ENCODE measurements at places on chromosomes 1 and 21.
A peak's percentile ranks its signal among the peaks of the same experiment; 100 is the strongest.

DNA sequence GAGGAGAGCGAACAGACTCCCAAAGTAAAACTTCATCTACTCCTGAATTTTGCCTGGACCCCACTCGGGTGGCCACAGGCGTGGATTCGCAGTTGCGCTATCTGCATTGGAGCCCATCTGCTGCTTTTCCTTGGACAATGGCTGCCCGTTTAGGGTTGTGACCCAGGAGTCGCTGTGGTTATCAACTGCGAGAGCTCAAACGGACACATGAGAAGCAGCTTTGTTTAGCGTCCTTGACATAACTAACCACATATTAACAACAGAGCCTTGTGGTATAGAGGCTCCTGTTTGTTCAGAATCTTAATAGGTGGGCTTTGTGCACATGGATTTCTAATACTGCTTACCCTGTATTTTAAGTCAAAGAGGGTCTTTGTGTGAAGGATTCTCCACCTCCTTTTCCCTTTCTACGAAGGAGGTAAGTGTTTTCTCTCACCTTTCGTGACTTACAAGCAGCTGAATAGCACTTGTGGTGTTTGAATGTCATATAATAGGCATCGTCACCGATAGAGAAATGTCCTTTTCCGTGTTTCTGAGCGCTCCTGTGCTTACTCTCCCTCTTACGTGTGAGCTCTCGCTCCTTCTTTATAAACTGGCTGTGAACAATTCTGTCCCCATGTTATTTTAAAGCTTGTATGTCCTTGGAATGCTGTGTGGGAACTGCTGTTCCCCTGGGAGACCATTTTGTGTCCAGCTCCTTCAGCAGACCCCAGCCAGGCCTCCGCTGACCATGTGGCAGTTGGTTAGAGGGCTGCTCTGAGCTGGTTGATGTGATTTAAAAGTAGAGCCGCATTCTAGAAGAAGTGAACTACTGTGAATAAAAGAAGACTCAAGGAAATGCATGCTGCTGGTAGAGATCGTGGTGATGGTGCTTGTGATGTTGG lies 441.4 kb downstream of the RPS6KC1 start:
- no peak for DNase-seq

DNA sequence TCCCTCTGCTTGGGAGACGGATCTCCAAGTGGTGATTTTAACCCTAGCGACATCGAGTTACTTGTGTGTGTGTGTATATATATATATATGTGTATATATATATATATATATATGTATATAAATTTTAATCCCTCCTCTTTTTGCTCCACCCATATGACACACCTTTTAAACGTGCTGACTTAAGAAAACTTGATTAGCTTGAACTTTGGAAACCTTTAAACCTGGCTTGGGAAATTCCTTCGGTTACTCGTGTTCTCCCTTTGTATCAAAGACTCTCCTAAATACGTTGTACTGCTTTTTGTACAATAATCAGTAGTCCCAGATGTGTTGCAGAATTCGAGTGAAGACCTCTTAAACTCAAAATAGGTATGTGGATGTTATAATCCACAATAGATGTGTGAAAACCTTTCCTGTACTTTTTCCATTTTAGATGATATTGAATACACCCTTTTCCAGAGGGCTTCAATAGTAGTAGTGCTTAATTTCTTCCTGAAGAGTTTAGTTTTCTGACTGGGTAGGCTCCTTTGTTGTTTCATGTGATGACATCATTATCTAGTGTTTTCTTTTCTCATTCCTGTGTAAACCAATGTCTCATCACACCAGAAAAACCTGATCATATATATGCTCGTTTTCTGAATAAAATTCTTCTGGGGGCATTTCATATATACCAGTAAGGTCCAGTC lies 1.4 kb downstream of the RNF11 start:
- no peak for DNase-seq

DNA sequence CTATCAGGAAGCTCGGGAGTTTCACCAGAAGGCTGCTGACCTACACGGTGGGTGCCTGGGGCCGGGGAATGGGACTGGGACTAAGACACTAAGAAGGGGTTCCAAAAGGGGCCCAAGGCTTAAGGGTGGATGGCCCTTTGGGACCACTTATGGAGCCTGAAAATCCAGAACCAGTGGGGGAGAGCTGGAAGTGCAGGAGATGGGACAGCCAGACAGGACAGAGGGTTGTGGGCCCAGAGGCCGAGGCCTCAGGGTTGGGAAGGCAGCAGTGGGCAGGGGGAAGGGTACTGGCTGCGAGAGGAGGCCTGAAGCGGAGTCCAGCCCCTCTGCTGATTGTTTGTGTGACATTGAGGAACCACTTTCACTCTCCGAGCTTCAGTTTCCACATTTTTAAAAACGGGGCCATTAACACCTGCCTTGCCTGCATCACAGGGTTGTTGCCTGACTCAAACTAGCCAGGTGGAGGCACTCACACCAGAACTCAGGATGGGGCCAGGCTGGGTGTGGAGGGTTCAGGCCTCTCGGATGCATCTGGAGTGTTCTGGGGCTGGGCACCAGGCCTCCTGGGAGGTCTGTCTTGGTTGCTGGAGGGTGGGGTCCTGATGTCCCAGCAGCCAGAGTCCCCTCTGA lies 3.0 kb downstream of the TTC24 start:
- DNase-seq: peak; percentile 43

DNA sequence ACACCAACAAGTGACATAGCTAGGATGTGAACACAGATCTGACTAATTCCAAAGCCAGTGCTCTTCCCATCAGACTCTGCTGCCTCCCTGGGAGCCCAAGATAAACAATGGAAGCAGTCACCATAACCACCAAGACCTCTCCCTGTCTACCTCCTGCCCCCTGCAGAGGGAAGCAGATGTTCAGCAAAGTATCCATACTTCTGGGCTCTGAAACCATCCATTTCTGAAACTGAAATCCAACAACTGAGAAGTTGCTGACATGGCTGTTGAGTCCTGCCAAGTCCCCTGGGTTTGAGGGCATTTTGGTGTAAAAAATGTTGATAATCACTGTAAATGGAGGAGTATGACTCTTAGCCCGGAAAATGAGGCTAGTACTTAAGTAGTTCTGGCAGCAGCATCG lies 102.1 kb downstream of the TYW3 start:
- no peak for DNase-seq

DNA sequence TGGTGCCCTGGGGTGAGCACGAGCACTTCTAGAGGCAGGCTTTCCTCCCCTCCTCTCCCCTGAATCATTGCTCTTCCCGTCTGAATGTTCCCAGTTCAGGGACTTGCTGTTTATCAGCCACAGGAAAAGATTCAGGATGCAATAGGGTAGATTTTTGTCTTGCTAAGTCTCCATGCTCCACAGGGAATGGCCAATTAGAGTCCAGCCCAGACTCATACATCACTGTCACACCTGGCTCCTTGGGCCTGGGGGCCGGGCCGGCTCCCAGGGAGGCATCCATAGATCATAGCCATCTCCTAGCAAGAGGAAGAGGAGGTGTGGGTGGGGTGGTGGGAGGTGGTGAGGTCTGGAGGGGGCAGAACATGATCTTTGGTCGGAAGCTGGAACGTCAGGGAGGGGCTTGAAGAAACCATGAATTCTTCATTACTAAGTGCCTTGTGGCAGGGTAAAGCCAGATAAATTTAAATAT lies 83.4 kb downstream of the LRRN2 start:
- no peak for DNase-seq

DNA sequence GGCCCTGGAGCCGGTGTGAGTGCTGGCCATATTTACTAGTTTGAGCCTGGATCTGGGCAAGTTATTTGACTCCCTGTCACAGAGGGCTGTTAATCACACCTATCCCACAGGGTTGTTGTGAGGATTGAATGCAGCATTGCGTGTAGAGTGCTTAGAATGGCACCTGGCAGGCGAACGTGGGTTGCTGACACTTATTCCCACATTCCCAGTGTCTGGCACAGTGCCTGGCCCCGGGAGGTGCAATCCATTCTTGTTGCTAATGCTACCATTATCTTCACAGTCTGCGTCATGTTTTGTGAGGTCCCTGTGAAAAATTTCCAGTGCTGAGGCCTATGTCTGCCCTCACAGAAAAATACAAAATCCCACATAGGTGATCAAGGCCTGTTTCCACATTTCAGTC lies 66.1 kb downstream of the CD2 start:
- no peak for DNase-seq

GRCh38 chr1:86487131-86487810 lies 18.5 kb downstream of the CLCA1 start:
- no peak for DNase-seq

DNA sequence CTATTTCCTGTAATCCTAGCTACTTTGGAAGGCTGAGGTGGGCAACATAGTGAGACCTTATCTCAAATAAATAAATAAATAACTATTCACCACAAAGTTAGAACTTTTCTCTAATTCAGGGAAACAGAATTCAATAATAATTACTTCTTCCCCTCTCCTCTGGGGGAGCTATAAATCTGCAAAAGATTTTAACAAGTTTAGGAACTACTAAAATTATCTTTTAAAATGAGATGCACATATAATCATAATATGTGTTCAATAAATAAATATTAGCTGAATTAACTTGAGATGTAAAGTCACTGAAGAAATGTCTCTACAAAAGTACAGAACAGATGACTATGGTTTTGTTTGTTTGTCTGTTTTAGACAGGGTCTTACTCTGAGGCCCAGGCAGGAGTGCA lies 14.1 kb downstream of the WDR47 start:
- DNase-seq: no peak

GRCh38 chr1:200526709-200527612 lies 93.6 kb downstream of the KIF14 start:
- no peak for DNase-seq

- peak; percentile 51 for DNase-seq
Measured at GRCh38 chr1:31934706-31935629, 3.2 kb downstream of the PTP4A2 start.

DNA sequence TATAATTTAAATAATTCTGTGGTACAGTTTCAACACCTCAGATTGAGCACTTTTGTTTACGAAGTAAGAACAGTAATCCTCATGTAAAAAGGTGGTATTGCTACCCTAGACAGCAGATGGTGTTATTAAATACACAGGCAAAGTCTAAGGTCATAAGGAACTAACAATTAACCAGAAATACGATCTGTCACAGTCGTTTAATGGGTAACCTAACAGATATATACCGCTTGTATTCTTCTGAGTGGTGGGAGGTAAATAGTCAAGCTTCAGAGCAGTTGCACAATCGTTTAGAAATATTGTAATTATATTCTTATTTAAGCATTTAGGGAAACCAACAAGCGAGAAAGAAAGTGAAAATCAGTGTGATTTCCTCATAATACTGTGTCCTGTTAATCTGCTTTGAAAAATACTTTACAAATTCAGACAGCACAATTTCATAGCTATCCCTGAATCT lies 9.8 kb upstream of the IRF2BP2 start:
- DNase-seq: no peak

DNA sequence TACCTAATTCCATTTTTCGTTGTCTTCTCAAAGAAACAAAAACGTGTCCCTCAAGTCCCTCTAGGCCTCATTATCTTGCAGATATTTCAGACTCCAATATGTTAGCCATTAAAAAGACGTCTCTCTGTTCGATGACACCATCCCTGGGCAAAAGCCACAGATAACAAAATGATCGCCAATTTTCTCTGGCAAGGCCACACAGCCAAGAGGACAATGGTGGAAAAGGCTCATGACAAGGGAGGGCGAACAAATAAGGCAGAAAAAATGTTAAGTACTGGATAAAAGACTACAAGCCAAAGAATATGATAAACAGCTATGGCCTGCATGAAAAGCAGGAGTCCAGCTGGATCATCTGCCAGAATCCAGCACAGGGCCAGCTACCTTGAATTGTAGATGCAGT lies 82.9 kb downstream of the TBX15 start:
- DNase-seq: no peak

DNA sequence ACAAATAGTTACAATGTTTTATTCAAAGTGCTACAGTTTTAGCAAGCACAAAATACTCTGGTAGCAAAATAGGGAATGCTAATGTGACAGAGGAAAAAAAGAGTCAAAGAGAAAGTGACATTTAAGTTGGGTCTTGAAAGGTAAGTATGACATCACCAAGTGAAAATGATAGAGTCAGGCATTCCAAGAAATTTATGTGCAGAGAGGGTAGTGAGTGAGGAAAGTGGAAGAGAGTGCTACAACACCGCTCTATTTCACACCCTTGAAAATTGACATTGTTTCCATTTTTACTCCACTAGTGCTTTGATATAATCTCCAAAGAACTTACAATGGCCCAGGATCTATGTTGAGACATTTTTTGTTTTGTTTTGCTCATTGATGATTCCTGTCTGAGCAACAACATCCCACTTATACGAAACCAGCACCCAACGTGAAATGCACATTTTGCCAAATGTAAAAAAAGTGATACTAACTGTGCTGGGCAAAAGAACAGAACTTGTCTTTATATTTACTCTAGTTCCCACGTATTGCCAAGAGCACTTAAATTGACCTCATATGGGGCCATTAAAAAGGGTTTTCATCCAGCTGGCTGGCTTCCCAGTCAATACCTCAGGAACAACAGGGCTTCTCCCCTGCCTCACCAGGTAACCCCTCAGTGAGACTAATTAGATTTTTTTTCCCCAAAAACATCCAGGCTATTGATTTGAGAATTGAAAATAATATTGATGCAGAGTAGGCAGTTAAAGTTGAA lies 206.3 kb upstream of the NR5A2 start:
- no peak for DNase-seq

- no peak for DNase-seq
Measured at GRCh38 chr1:119279456-119280381, 88.9 kb upstream of the HAO2 start.

DNA sequence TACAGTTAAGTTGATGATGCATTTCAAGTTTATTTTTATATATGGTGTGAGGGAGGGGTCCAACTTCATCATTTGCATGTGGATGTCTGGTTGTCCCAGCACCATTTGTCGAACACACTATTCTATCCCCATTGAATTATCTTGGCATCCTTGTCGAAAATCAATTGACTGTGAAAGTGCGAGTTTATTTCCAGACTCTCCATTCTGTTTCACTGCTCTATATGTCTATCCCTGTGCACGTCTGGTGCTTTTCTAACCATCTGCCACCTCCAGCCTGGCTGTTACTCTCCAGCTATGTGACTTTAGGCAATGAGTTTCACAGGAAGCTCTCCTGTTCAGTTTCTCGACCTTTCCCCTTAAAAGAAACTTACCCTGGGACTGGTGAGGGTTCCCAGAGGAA lies 137.1 kb upstream of the KLHDC7A start:
- no peak for DNase-seq

DNA sequence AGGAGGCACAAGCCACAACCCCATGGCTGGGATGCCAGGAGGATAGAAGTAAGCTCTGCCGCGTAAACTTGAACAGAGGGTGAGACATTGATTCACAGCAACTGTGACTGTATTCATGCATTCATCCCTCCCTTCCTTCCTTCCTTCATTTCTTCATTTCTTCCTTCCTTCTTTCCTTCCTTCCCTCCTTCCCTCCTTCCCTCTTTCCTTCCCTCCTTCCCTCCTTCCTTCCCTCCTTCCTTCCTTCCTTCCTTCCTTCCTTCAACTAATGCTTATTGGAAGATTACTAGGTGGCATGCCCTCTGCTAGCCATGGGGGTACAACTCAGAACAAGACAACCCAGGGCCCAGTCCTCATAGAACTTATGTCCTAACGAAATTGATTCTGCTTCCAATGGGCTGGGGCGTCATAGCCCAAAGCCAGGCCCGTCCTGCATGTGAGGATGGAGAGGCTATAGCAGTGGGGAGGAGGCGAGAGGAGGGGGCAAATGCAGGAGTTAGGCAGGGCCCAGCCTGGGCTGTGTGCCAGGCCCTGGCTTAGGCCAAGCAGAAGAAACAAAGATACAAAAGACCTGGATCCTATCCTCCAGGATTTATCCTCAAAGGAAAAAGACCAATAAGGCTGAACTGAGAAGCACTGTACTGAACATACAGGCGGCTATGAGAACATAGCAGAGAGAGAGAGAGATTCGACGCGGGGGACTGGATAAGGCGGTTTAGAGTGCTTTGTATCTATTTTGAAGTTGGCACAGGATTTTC lies 24.4 kb upstream of the PAXBP1 start:
- no peak for DNase-seq

All from activated CD4-positive, alpha-beta T cell treated with anti-CD3 and anti-CD28 coated beads for 48 hours (primary cell).